ENCODE measurements at places on chromosomes 12 and 14.
A peak's percentile ranks its signal among the peaks of the same experiment; 100 is the strongest.

DNA sequence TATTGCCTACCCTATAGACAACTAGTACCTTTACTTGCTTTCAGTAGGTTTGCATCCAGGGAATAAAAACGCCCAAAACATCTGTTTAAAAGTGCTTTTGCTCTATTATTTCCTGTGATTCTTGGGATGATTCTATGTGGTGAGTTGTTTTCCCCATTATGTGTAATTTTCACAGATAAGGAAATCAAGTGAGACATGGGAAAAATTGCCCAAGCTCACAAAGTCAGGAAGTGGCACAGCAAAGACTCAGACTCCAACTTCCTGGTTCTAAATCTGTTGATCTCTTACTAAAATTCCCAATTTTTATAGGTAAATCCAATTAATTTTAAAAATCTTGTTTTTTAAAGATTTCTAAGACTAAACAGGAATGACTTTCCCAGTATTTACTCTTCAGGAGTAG is 39.0 kb downstream of the NID2 start:
- no peak for DNase-seq

GRCh38 chr14:29144621-29145020 is 378.0 kb downstream of the FOXG1 start:
- peak; percentile 56 for DNase-seq

GRCh38 chr14:50762931-50763300 is 68.0 kb downstream of the NIN start:
- no peak for DNase-seq

DNA sequence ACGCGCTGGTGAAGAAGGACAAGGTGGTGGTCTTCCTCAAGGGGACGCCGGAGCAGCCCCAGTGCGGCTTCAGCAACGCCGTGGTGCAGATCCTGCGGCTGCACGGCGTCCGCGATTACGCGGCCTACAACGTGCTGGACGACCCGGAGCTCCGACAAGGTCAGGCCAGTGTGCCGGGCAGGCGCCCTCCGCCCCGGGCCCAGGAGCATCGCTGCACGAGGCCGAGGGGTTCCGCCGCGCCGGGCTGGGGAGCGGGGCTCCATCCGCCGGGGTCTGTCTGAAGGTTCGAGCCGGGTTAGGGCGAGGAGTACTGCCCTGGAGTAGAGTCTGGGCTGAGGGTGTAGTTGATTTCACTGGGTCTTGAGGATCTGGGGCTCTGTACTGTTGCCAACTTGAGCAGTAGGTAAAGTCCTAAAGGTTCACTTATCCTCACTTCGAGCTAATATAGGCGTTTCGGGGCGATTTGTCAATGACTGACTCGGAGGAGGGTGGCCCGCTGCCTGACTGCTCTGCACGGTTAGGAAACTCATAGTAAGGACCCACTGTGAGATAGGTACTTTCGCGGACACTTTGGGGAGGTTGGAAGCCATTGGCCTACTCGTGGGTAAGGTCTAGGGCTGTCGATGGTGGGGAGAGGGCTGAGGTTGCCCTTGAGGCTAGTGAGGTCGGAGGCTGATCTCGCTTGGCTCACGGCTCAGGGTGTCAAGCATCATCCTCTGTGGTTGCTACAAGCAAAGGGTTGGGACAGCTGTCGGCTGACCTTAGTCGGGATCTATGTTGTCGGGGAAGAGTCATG is 574 bp downstream of the GLRX5 start:
- DNase-seq = peak; percentile 51

DNA sequence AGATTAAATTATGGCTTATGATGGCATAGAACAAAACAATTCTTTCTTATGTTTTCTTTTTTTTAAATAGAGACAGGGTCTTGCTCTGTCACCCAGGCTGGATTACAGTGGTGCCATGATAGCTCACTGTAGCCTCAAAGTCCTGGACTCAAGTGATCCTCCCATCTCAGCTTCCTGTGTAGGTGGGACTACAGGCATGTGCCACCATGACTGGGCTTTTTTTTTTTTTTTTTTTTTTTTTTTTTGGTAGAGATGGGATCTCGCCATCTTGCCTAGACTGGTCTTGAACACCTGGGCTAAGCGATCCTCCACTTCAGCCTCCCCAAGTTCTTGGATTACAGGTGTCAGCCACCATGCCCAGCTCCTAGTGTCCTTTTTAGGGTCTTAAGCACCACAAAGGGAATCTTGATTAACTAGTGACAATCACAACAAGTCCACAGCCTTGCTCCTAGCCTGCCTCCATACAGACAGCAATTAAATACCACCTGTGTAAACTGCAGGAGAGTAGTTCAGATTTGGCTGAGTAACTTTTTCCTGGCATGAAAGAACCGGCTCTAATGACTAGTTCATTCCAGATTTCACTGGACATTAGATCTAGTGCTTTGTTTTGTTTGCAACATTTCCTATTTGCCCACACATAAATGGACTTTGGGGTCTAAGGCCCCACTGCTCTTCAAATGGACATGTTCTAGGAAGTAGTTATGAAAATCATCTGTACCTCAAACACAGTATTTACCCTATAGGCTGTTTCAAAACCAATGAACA is 61.6 kb downstream of the SH2B3 start:
- no peak for DNase-seq

GRCh38 chr12:119071638-119072231 is 90.4 kb downstream of the SRRM4 start:
- no peak for DNase-seq

DNA sequence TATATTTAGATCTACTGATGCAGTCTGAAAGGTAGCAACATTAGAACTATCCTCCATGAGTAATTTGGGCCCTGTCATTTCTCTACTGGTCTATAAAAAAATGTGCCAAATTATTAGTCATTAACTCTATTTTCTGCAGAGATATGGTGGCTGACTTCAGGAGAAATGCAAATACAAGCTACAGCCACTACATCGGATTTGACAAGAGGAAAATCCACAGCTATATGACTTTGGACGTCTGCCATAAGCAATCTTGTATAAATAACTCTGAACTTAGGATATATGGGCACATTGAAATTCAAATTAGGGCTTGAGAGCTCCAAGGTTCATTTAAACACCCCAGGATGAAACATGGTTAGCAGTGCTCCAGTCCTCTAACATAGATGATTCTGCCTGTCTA is 983.0 kb upstream of the LRFN5 start:
- DNase-seq = no peak

GRCh38 chr12:5402009-5402935 is 29.6 kb upstream of the NTF3 start:
- DNase-seq = no peak

- peak; percentile 59 for DNase-seq
These were observed 172.7 kb downstream of the ANO6 start for GRCh38 chr12:45388545-45388944.

GRCh38 chr14:56112781-56113180 is 5.4 kb upstream of the PELI2 start:
- no peak for DNase-seq

DNA sequence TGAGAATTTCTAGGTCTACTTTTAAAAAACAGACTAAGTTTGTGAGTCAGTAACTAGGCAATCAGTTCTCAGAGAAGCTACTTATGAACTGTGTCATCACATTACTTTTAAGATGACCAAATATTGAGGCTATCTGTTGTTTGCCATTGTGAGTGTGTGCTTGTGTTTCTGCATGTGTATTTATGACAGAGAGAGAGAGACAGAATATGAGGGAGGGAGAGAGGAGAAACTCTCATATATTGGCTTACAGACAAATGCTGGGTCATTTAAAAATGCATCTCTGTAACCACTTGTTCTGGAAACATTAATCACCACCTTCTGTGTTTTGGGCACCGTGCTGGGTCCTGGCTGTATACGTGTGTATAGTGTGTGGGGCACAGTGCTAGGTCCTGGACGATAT is 161.5 kb upstream of the FRMD6 start:
- peak; percentile 35 for DNase-seq

Data from AG08396 (cell line).